Stimulated activated CD8-positive, alpha-beta memory T cell treated with anti-CD3 and anti-CD28 coated beads, Interleukin-7, amount 100 ng/mL, for 4 hours (primary cell): ENCODE measurements at places on chromosomes 16 and 17.

GRCh38 chr17:14622615-14623101 lies 321.8 kb downstream of the HS3ST3B1 start:
- DNase-seq, result no peak

DNA sequence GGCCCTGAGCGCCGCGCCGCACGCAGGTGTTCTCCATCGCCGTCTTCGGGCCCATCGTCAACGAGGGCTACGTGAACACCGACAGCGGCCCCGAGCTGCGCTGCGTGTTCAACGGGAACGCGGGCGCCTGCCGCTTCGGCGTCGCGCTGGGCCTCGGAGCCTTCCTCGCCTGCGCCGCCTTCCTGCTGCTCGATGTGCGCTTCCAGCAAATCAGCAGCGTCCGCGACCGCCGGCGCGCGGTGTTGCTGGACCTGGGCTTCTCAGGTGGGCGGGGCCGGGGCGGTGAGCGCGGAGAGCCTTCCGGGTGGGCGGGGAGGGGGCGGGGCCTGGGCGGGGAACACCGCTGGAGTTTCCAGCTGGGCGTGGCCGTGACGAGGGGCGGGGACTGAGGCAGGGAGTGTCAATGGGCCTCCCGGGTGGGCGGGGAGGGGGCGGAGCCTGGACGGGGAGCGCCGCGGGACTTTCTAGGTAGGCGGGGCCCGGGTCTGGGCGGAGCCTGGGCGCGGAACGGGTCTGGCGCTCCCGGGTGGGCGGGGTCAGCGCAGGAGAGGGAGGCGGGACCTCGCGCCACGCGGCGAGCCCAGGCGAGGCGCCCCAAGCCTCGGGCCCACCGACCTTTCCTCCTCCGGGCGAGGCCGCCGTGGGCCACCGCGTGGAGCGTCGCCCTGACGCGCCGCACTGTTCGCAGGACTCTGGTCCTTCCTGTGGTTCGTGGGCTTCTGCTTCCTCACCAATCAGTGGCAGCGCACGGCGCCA lies 2.4 kb downstream of the SYNGR3 start:
- DNase-seq, result peak; percentile 97

DNA sequence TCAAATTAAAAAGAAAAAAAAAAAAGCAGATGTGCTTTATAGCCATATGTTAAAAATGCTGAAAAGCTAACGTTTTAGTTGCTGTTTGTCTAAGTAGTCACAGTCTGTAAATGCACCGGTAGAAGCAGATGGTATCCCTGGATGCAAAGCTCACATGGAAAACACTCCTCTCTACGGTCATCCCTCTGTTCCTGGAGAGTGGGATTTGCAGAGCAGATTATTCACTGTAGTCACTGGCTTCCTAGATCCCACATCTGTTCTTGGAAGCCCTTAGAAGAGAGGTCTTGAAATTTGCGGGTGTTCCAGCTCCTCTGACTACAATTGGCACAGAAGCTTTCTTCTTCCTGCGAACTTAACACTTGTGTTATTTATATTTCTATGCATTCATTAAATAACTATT lies 186.6 kb downstream of the PMP22 start:
- no peak for DNase-seq

DNA sequence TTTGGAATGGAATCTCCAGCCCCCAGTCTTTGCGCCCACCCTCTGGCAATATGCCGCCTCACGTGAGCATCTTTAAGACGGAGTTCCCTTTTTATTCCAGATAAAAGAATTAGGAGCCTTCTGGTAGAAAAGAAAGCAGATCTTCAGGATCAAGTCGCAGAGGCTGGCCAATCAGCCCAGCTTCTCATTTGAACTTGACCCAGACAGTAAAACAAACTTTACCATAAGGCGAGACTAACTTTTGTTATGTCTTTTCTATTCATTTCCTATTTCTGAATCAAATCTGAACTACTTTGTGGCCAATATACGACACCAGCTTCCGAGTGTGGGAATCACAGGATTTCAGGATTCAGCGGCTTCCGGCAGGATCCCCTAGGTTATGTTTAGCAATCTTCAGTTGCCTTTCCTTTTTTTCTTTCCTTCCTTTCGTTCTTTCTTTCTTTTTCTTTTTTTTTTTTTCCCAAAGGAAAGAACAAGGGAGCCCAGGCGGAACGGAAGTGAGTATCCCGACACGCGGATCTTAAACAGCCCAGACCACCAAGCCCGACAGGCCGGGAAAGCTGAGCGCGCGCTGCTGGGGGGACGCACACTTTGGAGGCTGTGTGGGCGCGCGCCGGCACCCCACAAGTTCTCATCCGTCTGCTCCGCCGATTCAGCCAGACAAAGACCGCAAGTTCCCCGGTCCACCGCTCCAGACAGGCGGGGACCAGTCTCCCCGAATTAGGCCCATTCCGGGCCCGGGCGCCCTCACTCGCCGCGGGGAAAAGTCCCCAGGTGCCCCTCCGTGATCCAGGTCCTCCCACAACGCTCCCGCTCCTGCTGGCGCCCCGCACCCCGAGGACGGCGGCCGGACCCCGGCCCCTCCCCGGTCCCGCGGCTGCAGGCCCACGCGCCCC lies 633 bp downstream of the TBC1D16 start:
- peak; percentile 46 for DNase-seq

GRCh38 chr16:18018376-18018775 lies 318.2 kb downstream of the NPIPA8 start:
- DNase-seq, result no peak

DNA sequence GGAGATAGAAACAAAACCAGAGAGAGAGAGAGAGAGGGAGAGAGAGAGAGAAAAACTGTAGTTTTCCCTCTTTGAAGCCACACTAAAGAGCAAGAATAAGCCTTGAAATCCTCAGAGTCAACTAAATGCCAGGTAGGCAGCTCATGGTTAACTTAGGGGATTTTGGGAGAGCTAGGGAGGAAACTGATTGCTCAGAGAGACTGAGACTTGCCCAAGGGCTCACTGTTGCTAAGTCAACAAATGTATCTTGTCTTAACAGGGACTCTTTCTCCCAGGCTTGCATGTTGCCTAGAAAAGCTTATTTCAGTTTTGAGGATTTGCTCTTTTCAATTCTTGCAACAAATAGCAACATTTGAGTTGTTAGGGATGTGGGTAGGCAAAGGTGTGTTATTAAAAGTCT lies 4.5 kb upstream of the SLC5A11 start:
- DNase-seq, result no peak

- no peak for DNase-seq
These were observed 22.9 kb downstream of the PRR11 start for GRCh38 chr17:59178266-59178985.

- DNase-seq, result no peak
These were observed 39.5 kb upstream of the HLF start for GRCh38 chr17:55225237-55225636.

DNA sequence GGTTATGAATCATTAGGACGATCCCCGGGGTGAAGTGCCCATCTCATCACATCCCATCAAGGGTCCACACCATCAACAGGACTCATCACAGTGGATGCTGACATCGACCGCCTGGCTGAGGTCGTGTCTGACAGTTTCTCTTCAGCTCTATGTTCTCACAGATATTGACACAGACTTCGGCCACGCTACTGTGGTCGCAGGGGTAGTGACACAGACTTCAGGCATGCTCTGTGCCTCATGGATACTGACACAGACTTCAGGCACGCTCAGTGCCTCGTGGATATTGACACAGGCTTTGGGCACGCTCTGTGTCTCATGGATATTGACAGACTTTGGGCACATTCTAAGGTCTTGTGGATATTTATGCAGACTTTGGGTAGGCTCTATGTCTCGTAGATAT lies 50.1 kb downstream of the KLHDC4 start:
- DNase-seq, result no peak

DNA sequence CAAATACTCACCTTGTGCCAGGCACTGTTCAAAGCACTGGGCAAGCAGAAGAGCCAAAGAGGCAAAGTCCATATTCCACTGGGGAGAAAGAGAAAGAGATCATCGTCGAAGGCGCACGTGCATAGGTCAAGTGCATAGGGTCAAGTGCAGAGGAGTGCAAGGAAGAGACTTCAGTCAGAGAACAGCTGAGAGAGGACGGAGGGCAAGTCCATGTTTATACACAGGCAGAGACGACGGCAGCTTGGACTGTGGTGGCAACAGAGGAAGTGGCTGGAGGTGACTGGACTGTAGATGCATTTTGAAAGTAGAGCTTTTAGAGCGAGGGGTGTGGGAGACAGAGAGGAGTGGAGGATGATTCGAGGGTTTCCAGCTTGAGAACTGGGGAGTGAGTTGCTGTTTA lies 74.7 kb upstream of the SDK2 start:
- DNase-seq, result no peak
